ENCODE measurements at places on chromosomes 7 and 10.

GRCh38 chr10:101564490-101564991 lies 23.5 kb downstream of the POLL start:
- DNase-seq: no peak

GRCh38 chr10:73439605-73440312 lies 6.4 kb upstream of the MSS51 start:
- DNase-seq: no peak

DNA sequence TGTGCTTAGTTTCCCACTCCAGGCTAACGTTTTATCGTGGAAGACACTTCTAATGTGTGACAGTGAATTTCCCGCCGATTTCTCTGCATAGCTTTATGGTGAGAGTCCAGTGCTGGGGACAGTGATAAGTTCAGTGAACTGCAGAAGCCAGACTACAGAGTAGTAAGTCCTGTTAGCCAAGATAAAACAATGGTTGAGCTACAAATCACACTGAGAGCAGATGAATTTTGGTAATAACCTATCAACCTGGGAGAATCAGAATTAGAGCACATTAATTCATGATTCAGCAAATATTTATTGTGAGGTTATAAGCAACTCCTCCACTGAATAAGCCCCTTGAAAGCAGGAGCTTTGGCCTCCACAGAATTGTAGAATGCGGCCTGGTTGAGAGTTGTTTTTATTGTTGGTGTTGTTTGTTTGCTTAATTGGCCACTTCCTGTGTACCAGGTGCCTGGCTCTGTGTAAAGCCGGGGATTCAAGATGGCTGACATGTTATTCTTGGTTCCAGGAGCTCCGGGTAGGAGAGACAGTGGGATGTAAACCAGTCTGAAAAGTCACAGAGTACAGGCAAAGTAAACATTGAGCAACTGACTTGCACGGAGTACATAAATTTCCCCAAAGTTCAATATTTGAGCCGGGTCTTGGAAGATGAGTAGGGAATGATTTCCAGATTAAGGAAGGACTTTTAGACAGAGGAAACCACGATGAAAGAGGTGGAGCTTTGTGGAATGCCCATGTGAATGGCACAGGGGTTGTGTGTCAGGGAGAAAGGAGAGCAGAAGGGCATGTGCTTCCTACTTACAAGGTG lies 112.7 kb downstream of the SNX10 start:
- DNase-seq: no peak

- no peak for DNase-seq
Observed at GRCh38 chr10:76743169-76743568, 894.4 kb downstream of the KCNMA1 start.

- no peak for DNase-seq
Observed at GRCh38 chr10:97650726-97651125, 10.3 kb downstream of the PI4K2A start.

DNA sequence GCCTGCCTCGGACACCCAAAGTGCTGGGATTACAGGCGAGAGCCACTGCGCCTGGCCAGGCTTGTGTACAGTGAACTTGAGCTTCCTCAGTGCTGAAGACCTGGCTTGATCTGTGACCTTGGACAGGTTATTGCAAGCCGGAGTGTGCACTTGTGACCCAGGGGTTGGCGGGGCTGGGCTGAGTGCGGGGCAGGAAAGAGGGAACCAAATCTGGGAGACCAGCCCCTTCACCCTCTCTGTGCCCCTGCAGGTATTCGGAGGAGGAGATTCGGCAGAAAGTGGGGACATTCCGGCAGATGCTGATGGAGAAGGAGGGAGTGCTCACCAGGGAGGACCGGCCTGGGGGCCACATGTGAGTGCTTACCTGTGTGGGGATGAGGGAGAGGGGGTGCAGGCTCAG lies 46.2 kb downstream of the SRRM3 start:
- no peak for DNase-seq

DNA sequence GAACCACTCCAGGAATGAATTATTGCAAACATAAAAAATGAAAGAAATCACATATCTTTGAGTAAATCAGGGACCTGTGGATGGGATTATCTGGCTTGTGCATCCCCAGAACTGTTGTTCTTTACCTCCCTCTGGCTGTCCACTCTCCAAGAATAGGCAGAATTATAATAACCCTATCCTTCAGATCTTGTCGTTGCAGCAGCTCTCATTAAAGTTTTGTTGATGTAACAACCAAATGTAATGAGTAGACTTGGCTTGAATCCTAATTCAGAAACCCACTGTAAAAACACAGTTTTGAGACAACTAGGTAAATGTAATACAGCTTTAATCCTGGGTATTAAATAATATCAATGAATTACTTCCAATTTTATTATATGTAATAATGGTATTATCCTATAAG lies 16.2 kb downstream of the LSM5 start:
- DNase-seq: no peak

- no peak for DNase-seq
Observed at GRCh38 chr10:103225939-103226338, 19.7 kb upstream of the RPEL1 start.

DNA sequence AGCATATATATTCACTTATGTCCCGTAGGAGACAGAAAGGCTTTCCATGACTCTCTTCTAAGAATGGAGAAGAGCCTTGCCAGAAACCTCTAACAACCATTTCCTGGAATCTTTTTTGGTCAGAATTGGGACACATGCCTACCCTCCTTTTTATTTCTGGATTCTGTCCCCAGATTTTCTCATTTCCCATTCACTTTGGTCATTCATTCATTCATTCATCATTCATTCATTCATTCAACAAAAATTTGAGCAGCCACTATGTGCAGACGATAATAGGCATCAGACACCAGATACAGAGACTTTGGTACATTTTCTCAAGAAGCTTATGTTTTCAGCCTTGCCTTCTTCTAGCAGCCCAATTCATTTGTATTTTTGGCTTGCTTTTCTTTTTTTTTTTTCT lies 6.0 kb downstream of the ENTPD7 start:
- DNase-seq: no peak

DNA sequence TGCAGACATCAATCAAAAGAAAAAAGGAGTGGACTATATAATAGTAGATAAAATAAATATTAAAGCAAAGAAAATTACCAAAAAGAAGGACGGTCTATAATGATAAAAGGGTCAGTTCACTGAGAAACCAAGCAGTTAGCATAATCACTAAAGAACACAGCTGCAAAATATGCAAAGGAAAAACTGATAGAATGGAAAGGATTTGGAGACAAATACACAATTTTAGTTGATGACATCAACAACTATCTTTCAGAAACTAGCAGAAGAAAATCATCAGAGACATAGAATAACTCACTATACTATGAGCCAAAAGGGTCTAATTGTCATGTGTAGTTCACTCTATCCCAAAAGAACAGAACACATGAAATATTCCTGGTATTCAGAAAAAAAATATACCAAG lies 316.4 kb upstream of the IGFBP3 start:
- DNase-seq: no peak

DNA sequence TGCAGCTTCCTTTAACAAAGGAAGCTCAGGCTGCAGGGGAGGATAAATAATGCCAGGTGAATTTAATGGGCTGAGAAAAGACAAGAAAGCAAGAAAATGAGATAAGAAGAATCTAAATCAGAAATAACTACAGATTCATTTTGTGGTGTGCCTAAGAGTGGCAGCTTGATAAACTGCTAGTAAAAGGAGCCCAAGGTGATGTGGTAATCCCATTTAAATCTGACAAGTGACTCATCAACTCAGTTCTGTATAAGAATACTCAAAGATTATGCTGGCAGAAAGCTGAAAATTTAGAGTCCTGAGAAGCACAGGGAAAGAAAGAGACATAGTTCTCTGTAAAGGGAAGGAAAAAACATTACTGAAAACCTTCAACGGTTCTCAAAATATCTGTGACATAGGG lies 109.4 kb upstream of the PDE1C start:
- no peak for DNase-seq

GRCh38 chr7:40165216-40165615 lies 30.4 kb downstream of the SUGCT start:
- DNase-seq: no peak

- no peak for DNase-seq
Observed at GRCh38 chr7:103576641-103577040, 130.6 kb upstream of the SLC26A5 start.

GRCh38 chr7:1738511-1738910 lies 68.4 kb downstream of the ELFN1 start:
- DNase-seq: no peak

GRCh38 chr7:86926732-86927131 lies 132.7 kb downstream of the ELAPOR2 start:
- no peak for DNase-seq

GRCh38 chr10:33287112-33287511 lies 47.4 kb downstream of the NRP1 start:
- no peak for DNase-seq

GRCh38 chr10:73965890-73966768 lies 31.8 kb upstream of the VCL start:
- DNase-seq: no peak

DNA sequence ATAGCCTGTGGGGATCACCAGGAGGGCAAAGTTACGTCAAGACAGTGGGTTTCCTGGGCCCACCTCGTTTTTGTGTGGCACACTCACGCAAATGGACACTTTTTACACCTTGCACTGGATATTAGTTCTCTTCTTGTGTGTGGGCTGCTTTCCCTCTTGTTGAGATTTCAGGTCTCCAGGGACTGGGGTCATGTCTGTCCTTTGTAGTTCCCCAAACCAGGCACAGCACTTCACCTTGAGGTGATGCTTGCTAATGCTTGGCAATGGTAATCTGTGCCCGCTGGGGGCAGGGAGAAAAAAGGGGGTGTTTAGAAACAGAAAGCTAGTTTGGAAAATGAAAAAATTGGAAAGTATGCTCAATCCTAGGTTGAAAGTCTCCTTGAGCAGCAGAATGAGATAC lies 195.3 kb downstream of the PTEN start:
- DNase-seq: no peak

DNA sequence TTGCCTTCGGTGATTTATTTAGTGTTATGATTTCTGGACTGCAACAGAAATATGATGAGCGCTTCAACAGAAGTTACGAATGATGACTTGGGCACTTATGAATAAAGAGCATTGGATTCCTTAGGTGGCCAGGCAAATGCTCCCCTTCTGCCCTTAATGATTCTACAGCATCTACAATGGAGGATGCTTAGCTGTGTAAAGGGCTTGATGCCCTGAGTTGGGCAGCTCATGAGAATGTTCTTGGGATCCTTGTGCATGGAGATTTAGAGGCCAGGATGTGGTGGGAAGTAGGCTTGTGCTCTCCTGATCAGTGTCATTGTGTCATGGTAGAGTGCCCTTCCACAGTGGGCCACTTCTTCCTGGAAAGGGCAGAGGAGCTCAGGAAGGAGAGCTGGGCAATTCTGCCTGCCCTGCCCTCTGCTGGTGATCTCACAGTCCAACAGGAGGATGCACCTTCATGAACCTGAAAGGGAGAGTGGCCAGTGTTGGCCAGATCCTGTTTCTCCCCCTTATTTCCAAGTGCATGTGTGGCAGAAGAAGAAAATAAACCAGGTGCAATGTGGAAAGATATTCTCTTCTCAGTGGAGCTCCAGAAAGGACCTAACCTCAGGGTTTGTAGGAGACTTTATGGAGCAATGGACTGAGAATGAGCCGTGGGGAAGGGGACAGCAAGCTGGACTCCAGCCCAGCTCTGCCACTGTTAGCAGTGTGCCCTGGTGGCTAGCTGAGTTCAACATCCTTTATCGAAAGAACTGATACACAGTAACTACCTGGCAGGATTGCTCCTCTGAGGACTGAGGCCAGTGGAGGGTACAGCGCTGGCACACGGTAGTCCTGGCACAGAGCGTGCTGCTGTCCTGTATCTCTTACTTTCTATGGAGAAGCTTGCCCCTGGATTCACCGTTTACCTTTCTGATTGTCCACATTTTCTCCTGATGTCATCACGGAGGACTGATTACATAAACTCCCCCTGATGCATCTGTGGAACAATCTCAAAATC lies 182.9 kb downstream of the BMPER start:
- no peak for DNase-seq

- no peak for DNase-seq
Observed at GRCh38 chr10:16933783-16934182, 116.6 kb upstream of the RSU1 start.

DNA sequence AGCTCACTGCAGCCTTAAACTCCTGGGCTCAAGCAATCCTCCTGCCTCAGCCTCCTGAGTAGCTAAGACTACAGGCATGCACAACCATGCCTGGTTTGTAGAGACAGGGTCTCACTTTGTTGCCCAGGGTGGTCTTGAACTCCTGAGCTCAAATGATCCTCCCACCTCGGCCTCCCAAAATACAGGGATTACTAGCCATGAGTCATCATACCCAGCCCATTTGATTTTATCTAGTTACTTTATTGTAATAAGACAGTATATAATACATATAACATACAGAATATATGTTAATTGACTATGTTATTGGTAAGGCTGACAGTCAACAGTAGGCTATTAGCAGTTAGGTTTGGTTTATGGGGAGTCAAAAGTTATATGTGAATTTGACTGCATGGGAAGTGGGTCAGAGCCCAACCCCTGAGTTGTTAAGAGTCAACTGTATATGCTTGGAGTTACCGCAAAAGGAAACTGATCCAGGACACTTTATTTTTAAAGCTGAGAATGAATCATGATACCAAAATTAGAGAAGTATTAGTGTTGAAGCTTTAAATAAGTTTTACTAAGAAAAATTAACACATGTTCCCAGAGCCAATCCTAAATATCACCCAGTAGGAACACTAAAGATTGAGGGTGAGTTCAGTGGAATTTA lies 20.7 kb upstream of the KMT2E start:
- no peak for DNase-seq

DNA sequence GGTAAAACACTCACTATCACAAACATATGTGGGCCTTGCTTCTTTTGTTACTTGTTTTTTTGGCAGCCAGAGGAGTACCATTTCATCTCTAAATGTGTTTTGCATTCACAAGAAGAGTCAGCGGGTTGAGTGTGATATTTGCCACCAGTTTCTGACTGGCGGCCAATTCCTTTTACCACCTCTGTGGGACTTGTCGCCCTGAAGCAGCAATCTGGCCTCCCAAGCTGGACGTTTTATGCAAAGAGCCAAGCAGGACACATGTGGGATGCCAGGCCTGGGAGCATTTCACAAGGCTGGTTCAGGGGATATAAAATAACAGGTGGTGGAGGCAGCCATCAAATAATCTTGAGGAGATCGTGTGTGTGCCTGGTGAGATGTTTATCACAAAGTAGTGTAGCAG lies 61.8 kb upstream of the TRIL start:
- no peak for DNase-seq

DNA sequence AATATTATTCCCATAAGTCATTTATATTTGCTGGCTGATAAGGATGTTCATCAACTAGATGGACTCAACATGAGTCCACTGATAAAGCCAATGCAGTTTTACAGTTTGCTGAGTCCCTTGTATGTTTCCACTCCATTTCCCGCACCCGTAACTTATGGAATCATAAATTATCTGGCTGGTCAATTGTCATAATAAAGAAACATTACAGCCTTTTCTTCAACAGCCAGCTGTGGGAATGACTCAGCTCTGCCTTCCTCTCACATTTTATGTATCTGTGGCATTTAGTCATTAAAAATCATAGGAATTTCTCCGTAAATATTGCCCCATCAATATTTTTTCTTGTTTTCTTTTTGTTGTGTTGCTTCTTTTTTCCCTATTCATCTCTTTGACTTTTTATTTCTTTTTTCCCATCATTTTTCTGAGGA lies 22.3 kb upstream of the TMEM26 start:
- DNase-seq: no peak
